ENCODE measurements at places on chromosomes 3 and 15. TPM values are rescaled to one million over a fixed set of nuclear protein-coding genes. Genes with fewer than 3 reads are reported as not detected.

SI gene
- total RNA-seq, result not detected

CSTA gene
- total RNA-seq, result not detected

GABRA5 gene
- total RNA-seq, result not detected

CNTN3 gene
- total RNA-seq, result not detected

TEX55 gene
- total RNA-seq, result not detected

NR2F2 gene
- not detected for total RNA-seq
